Activated T-cell treated with anti-CD3 and anti-CD28 coated beads for 48 hours (primary cell): ENCODE measurements at places on chromosomes 2 and 18.

DNA sequence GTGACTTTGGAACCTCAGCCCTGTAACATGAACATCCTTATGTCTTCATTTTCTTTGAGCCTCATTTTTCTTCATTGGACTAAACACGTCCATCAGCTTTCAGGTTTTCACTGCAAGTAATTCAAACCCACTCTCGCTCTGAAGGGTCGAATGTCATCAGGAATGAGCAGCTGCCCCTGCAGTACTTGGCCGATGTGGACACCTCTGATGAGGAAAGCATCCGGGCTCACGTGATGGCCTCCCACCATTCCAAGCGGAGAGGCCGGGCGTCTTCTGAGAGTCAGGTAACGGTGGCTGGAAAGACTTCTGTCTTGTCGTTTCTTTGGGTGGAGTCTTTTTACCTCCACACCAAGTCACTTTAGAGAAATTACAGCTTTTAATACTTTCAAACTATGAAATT, 39.1 kb upstream of the PRLH start:
- no peak for DNase-seq

- no peak for DNase-seq
Observed at GRCh38 chr2:189092936-189093335, 86.6 kb downstream of the COL5A2 start.

GRCh38 chr2:16584824-16585540, 80.7 kb downstream of the CYRIA start:
- DNase-seq: no peak

DNA sequence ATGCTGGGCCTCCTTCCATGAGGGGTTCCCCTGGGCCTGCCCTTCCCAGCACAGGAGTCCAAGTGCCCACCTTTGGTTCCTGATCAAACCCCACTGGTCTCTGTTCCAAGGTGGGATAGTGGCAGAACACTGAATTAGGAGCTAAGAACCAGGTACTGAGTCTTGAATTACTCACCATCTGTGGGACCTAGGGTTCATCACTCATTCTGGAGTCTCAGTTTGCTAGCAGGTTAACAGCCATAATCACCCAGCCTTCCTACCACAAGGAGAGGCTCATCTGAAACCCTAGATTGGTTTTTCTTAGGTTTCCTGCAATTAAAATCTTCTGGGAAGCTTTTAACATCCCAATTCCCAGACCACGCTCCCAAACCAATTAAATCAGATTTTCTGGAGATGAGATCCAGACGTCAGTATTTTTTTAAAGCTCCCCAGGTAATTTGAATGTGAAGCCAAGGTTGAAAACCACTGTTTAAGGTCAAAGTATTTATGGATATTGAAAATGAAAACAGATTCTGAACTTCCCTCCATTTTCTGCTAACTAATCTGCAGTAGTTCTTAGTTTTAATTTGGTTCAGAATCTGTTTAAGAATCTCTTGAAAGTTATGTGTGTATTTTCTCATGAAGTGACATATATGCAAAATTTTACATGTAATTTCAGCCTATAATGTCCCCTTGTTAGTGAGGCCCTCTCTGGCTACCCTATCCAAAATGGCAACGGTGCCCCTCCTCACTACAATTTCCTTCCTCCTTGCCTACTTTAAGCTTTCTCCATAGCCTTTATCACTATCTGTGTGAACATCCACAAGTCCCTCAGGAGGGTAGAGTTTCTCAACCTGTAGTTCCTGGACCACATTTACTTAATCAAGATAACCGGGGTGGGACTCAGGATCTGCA, 166.5 kb upstream of the CXCR4 start:
- no peak for DNase-seq

DNA sequence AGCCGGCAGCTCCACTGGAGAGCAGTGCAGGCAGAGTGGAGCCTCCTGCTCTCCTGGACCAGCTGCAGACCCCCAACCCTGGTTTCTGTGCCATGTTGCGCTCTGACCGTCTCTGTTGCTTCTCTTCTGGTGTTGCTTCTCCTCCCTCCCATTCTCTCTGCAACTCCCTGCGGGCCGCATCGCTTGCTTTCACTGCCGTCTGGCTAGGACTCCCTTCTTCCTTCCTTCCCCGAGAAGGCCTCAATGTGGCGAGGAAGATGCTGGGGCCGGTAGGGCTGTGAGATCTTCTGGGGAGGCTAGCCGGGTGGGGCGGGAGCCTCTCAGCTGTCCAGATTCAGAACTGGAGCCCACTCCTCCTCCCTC, 6.2 kb downstream of the DNAJB2 start:
- no peak for DNase-seq

DNA sequence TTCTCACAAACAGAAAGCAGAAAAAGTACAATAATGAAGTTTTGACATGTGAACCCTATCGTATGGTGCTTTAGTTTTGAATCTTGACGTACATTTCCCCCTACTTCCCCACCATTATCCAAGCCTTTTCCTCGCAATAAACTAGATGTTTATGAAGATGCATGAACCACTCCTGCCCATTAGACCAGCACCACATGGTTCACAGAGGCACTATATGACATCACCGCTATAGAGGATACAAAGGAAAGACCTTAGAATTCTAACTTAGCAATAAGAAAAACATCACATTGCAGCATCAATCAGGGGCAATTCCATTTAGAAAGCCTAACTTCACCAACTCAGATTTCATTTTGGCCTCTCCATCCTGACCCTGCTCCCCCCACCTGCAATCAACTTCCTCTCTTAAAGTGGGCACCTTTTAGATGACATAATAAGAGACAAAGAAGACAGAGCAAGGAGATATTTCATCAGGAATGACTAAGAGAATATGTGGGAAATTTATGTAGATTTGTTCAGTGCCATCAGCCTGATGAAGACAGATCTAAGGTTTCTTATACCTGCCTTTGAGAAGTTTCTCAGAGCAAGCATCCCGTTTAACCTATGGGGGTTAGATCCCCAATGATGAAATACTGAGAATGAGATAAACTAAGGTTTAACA, 124.9 kb downstream of the PIGN start:
- no peak for DNase-seq

DNA sequence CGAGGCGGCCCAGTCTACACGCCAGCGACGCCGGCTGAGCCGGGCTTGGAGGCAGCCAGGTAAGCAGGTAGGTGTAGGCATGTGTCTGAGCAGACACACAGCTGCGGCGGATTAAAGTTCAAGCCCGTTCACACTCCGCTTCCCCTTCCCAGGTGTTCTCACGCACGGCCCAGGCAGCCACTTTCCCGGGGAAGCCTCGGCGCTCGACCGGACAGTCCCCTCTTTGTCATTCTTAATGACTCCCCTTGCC, 367 bp downstream of the TGFA start:
- DNase-seq: no peak

DNA sequence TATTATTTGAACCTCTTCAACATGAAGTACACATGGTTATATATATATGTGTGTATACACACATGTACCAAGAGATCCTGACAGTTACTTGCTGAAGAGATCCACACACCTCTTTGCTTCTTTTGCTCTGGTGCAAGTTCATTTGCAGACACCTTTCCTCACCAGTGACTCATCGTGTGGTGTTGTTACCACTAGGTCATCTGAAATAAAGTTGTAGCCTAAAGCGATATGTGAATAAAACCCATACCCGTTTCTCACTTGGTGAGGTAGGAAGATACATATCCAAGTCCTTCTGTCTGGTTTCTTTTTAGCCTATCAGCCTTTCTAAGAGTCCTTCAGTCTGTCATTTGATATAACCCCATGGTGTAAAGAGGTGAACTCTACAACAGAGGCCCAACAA, 379.4 kb upstream of the RAB12 start:
- DNase-seq: no peak

GRCh38 chr2:26043109-26043508, 9.2 kb downstream of the RAB10 start:
- no peak for DNase-seq

GRCh38 chr2:102226612-102227391, 40.0 kb downstream of the IL1RL2 start:
- no peak for DNase-seq

GRCh38 chr2:162972383-162972782, 133.8 kb upstream of the KCNH7 start:
- DNase-seq: no peak

GRCh38 chr2:31277621-31278020, 43.7 kb downstream of the EHD3 start:
- DNase-seq: no peak

DNA sequence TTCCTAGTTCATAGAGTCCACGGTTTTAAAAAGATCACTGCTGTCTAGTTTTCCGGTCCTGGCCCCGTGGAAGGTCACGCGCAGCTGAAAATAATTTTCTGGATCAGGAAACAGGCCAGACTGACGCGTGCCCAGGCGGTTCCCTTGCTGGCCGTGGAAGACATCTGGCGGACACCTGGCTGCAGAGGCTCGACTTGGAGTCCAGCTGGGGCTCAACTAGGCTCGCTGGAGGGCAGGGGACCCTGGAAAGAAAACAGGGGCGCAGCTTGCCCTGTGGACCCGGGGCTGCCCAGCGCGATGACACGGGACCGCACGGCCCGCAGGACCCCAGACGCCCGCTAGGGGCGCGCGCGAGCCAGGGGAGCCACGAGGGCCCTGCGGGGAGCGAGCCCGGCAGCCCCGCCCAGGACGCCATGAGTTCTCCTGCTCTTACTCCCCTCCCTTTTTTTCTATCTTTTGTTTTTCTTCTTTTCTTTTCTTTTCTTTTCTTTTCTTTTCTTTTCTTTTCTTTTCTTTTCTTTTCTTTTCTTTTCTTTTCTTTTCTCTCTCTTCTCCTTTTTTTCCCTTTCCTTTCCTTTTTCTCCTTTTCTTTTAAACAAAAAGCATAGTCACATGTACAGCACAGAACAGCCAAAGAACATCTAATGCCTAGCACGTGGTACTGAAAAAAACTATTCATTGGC, 43.2 kb upstream of the UBE2F start:
- DNase-seq: peak; percentile 84

GRCh38 chr2:49640630-49641029, 486.3 kb upstream of the FSHR start:
- DNase-seq: no peak

DNA sequence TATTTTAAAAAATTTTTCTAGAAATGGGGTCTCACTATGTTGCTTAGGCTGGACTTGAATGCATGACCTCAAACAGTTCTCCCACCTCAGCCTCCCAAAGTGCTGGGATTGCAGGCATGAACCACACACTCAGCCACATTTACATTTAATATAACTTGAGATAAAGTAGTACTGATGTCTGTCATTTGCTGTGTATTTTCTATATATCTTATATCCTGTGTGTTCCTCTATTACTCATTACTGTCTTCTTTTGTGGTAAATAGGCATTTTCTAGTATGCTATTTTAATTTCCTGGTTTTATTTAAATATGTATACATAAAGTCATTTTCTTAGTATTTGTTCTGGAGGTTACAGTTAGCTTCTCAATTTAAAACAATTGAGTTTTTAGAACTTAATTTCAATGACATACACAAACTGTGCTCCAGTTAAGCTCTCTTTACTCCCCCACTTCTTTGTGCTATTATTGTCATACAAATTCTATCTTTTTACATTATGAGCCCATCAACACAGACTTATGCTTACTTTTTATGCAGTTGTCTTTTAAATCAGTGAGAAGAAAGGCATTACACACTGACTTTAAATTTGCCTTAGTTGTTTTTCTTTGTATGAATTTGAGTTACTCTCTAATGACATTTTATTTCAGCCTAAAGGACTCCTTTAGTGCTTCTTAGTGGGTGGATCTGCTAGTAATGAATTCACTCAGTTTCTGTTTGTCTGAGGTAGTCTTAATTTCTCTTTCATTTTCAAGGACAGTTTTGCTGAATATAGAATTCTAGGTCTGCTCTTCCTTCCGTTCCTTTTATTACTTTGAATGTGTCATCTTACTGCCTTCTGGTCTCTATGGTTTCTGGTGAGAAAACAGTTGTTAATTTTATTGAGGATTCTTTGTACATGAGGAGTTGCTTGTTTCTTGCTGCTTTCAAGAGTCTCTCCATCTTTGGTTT, 6.2 kb upstream of the INPP4A start:
- no peak for DNase-seq

DNA sequence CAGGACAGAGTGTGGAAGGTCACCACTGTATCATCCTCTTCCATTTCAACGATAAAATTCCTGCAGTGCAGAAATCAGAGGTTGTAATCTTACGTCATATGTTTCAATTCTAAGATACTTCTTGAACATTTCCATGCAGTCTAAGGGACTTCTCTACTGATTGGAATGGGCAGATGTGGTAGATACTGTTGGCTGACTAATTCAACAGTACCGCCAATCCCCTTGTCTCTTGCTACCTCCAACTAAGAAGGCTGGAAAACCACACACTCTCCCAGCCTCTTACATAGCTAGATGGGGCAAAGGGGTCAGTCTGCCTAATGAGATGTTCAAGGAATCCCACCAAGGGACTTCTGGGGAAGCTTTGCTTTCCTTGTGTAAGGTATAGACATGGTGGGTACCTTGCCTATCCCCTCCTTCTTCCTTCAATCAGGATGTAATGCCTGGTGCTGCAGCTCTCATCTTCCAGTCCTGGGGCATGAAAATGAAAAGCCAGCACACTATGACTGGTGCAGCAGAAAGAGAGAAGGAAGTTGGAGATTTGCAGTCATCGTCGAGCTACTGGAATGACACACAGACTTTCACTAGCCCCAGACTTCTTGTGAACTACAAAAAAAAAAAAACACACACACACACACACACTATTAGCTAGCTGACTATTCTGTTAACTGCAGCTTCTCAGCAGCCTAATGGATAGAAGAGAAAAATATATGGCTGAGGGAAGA, 84.1 kb downstream of the ALPK2 start:
- no peak for DNase-seq

DNA sequence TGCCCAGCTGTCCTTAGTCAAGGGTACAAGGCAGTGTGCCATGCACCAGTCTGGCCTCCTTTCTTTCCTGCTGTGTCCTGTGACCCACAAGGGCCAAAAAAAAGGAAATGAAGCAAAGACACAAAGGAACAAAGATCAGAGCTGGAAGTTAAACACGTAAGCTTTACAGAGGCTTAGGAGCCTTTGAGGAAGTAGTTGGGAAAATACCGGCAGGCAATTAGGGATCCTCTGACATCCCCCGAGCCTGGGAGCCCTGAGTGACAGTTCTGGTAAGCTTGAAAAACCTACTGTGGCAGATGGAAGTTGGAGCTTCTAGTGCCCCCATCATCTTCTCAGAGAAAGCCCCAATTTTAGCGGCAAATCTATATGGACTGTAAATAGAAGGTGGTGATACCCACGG, 78.5 kb downstream of the SPRED2 start:
- no peak for DNase-seq

- DNase-seq: no peak
Observed at GRCh38 chr18:26655525-26656430, 107.4 kb upstream of the KCTD1 start.

DNA sequence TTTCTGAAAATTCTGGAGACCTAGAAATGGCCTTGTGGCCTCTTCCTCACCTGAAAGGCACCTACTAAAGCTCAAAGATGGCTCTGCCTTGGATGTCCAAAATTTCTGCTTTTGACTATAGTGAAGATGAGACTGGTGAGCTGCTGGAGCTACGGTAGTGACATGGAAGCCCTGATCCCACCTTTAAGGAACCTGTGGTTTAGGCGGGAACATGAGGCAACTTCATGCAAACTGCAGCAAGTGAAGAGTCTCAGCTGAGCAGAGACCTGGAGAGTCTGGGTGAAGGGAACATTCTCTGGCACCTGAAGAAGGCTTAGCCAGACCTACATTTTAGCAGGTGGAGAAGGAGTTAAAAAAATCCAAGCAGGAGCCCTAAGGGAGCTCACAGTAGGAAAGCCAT, 40.0 kb downstream of the GORASP2 start:
- DNase-seq: no peak

GRCh38 chr2:97267411-97268074, 154.6 kb downstream of the ANKRD36 start:
- no peak for DNase-seq

- no peak for DNase-seq
Observed at GRCh38 chr2:105573490-105573889, 171.2 kb upstream of the NCK2 start.

- DNase-seq: no peak
Observed at GRCh38 chr2:219082332-219082958, 21.7 kb upstream of the IHH start.
